Jurkat, Clone E6-1 (cell line): ENCODE measurements at places on chromosomes 3 and 15.

DNA sequence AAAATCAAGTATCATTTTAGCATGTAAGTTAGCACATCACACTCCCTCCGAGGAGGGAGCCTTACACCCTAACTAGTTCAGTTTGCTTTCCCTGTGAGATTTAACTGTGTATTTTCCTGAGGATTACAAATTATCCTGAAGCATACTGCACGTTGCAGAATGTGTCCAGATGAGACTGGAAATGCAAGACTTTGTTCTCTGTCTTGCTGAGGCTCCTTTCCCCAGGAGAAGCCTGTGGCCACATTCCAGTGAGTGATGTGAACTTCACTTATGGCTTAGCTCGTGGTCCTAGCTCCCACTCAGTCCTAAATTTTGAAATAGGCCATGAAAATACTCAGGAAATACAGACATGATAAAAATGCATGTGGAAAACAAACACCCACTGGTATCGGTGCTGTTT lies 23.7 kb downstream of the PDZRN3 start:
- no peak for DNase-seq

DNA sequence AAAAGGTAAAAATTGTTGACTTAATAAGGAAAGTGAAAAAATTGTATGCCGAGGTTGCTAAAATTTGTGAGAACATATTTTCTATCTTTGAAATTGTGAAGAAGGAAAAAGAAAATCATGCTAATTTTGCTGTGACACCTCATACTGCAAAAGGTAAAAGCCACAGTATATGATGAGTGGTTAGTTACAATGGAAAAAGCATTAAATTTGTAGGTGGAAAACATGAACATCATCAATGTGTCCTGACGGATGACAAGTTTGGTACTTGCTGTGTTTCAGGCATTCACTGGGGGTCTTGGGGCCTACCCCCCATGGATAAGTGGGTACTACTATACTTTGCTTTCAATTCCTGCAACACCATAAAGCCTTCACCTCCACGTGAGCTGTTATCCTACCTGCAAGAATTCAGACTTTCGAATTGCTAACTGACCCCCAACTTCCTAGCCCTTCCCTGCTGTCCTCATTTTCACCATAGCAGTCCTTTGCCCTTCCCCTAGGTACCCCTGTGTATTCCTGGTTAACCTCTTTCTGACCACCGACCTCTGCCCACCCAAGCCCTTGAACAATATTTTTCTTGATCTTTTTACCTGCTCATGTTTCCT lies 62.4 kb downstream of the RAB7A start:
- no peak for DNase-seq

GRCh38 chr15:97502038-97502437 lies 458.5 kb upstream of the ARRDC4 start:
- no peak for DNase-seq

- no peak for DNase-seq
Observed at GRCh38 chr3:76203578-76203977, 418.2 kb upstream of the ZNF717 start.

GRCh38 chr3:38067508-38068233 lies 28.7 kb downstream of the DLEC1 start:
- DNase-seq, result no peak

GRCh38 chr3:110955301-110955880 lies 116.2 kb upstream of the NECTIN3 start:
- no peak for DNase-seq

DNA sequence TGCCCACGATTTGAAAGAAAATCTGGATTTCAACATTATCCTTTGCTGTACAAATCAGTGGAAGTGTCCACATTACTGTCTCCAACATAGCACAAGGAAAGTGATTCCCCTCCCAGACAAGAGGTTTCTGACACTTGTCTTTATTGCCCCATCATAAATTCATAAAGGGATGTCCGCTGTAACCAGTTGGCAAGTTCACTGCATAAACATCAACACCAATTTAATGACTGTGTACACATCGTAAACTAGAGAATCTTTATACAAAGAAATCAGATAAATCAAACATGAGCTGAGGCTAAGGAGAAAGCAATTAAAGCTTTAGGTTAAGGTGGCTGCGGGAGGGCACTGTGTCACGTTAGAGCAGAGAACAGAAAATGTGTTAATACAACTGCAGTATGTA lies 129.8 kb downstream of the MEIS2 start:
- no peak for DNase-seq

DNA sequence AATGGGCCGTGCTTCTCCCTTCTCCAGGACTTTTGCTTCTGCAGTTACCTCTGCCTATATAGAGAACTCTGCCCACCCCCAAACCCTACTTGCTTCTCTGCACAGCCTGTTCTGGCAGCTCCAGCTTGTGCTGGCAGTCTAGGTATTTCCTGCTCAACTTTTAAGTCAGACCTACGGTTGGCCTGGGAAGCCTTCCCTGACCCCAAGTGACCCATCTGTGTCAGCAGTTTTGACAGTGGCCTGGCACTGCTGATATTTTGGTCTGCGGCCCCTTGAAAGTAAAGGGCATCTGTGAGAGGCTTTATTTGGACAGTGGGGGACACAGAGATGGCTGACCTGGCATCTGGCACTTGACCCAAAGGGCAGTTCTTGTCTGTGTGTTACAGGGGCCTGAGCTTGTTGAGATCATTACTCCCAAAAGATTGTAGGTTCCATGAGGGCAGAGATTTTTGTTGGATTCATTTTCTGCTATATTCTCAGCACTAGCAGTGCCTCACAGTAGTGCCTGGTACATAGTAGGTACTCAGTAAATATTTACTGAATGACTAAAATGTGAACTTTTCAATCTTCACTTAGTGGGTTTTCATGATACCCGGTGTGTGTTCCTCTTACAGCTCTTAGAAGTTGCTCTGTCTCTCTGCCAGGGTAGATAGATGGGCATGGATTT lies 55.2 kb upstream of the TRAK1 start:
- DNase-seq, result no peak

- DNase-seq, result no peak
Observed at GRCh38 chr3:193688834-193689714, 96.1 kb downstream of the OPA1 start.

- no peak for DNase-seq
Observed at GRCh38 chr3:52250122-52250521, 4.6 kb downstream of the PPM1M start.

DNA sequence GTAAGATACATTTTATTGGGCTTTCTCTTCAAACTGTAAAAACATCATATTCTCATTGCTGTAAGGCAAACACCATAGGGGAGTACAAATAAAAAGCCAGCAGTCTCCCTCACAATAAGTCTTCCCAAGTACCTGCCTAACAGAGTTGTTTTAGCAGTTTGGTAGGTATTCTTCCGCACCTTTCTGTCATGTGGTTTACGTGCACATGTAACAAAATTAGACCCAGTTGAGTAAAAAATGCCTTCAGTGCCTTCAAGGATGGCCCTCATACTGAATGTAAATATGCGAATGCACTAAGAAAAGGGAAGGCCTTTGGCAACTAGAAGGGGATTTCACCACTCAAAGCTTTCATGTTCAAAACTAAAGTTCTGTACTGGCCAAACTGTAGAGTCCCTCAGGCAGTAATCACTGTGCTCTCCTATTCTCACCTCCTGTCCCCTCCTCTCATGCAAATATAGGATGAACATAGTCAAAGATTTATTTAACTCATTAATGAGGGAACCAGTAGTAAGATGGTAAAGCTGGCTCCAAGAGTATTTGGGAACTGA lies 26.4 kb downstream of the USP3 start:
- no peak for DNase-seq

GRCh38 chr15:25057574-25057973 lies 102.8 kb downstream of the SNRPN start:
- no peak for DNase-seq
